Pons (tissue), 1 donor: ENCODE measurements at places on chromosomes 12 and 14.

- peak; percentile 39 for DNase-seq
Measured at GRCh38 chr12:26723379-26724308, 109.3 kb downstream of the ITPR2 start.

DNA sequence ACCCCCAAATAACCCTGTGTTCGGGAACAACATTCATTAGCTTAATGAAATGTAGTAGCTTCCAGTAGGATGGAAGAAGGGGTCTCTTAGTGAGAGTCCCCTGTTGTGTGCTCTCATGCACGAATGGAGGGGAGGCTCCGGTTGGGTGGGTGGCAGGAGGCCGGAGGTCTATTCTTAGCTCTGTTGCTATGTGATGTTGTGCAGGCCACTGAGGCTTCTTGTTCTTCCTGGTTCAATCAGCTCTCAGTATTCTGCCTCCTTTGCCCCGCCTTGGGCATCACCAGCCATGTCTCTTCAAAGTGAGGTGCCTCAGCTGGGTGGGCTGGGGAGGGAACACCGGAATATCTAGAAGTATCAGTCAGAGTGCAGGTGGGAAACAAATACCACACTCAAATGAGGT is 50.8 kb downstream of the KCNA1 start:
- no peak for DNase-seq

DNA sequence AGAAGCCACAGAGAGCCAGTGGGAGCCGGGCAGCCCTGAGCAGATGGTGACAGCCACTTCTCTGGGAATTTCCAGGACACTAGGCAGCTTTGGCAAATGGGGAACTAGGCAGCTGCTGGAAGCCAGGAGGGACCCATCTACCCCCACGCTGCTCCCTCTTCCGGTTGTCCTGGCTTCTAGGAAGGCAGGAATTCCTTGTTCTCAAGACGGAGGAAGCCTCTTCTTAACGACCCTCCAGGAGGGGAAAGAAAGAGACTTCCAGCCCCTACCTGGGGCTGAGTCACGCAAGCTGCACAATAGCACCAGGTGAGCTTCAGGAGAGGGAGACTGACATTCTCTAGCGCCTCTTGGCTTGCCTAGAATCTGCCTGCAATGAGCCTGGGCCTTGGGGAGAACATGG is 141.5 kb downstream of the ANO2 start:
- DNase-seq: no peak

DNA sequence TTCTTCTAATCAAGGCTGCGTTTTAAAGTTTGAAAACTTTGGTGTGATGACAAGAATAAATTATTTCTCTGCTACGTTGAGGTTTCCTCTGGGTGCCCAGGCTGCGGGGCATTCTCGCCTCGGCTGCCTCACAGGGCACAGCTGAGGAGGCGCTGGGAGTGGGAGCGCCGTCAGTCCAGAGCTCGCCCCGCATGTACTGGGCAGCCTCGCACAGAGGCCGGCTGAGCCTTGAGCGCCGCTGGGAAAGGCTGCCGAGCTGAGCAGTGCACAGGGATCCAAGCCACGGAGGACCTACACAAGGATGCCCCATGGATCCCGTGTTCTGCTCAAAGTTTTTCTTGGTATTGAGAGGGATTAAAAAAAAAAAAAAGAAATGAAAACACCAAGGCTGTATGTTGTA is 11.6 kb downstream of the RFX4 start:
- no peak for DNase-seq

- DNase-seq: no peak
Measured at GRCh38 chr12:92908108-92908507, 21.0 kb downstream of the EEA1 start.

GRCh38 chr12:7344833-7345606 is 41.1 kb downstream of the ACSM4 start:
- DNase-seq: peak; percentile 17

DNA sequence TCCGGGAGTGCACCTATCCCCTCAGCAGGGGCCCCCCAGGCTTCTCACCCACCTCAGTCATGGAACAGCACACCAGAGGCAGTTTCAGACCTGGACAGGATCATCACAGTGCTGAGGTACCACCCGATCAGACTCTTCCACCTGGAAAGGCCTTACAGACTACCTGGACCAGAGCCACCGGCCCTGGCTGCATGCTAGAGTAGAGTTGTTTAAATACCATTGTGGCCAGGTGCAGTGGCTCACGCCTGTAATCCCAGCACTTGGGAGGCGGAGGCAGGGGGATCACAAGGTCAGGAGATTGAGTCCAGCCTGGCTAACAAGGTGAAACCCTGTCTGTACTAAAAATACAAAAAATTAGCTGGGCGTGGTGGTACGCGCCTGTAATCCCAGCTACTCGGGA is 61.5 kb downstream of the TSPAN11 start:
- no peak for DNase-seq

DNA sequence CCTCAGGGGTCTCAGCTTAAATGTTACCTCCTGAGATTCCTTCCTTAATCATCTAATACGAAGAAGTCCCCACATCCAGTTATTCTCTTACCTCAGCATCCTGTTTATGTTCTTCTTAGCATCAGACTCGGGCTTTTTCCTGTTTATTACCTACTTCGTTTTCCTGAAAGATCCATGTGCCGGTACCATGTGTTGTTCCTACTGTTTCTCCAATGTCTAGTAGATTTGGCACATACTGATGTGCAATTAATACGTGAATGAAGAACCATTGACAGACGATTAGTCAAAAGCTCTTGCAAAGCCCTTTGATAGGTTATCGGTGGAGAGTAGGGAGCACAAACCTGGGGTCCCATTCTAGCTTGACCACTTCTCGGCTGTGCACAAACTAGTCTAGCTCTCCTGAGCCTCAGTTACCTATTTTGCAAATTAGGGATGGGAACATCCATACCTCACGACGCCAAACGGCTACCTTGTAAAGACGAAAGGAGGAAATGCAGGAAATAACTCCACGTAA is 735 bp upstream of the MAPKAPK5 start:
- DNase-seq: no peak

- DNase-seq: peak; percentile 50
Measured at GRCh38 chr14:95431199-95432143, 85.0 kb downstream of the SYNE3 start.

GRCh38 chr12:46983393-46983793 is 96.0 kb upstream of the PCED1B start:
- DNase-seq: no peak

DNA sequence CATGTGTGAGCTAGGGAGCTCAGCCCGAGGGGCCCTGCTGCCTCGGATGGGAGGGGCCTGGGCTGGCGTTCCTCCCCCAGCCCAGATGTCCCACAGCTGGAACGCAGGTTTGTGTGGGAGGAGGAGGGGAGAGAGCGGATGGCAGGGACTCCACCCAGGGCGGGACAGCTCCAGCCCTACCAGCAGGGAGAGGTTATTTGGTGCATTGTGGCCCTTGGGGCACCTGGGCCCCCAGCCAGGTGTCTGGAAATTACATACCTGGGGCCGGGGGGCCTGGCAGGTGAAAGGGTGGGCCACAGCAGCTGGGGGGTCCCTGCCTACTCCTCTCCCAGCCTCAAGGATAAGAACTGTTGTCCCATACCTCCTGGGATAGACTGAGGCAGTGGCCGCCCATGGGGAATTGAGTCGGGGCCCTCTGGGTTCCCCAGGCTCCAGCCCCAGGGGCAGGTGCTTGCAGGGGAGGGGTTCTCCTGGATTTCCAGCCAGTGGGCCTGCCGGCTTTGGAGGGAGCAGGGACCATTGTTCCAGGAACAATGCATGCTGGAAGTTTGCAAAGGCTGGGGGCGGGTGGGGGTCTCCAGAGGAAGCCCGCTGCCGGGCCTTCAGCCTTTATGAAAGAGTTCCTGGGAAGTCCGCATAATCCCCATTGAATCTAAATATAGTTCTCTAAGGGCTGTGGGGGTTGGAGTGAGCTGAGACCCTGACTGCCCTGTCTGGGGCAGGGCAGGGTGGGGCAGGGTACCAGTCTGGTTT is 1.2 kb downstream of the KIF26A start:
- no peak for DNase-seq

GRCh38 chr12:123387508-123388176 is 3.7 kb downstream of the KMT5A start:
- no peak for DNase-seq

DNA sequence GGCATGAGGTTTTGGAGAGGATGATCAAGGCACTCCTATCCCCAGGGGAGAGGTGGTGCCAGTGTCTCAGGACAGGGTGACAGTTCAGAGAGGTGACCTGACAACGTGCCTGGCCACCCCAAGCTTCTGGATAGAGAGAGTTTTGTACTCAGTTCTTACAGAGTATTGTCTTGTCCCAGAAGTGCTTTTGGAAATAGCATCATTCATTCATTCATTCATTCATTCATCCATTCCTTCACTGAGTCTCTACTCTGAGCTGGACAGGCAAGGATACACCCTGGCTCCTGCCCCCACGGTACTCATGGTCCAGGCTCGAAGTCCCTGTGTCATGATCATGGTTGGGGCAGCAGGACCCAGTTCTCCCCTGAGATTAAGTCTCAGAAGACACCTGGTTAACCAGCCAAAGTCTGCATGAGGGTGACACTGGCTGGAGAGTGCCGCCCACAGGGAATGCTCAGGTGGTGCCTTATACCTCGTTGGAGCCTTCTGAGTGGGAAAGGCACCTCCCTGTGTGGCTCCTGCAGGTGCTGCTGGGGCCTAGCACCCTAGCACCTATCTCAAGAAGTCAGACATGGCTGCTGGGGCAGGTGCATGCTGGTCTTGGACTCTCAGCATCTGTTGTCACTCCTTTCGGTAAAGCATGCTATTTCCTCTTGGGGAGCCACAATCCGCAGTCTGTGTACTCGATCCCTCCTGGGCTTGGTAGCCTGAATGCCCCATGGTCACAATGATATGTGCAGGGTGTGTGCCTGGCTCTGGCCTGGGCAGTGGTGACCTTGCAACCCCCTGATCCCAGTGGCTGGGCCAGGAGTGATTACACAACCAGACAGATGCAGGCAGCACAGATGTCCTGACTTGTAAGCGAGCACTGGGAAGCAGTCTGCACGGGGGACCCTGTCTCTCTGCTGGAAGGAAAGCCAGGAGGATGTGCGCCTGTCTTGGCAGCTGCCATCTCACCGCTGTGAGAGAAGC is 57.8 kb downstream of the C14orf132 start:
- DNase-seq: no peak

DNA sequence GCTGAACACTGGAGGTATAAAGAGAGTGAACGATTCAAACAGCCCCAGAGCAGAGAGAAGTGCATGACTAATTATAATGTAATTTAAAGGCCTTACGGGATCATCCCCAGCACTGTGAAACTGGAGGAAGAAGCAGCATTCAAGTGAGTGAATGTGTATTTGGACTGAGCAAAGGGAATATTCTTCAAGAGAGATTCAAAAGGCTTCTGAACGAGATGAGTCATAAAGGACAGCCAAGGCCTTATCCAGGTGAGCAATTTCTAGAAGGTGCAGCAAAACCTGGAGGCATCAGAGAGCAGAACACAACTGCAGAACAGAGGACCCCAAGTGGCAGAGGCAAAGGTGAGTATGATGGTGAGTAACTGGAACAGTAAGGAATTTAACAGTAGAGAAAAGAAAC is 127.2 kb downstream of the BCAT1 start:
- DNase-seq: no peak
